ENCODE measurements at places on chromosomes 7 and 10.

DNA sequence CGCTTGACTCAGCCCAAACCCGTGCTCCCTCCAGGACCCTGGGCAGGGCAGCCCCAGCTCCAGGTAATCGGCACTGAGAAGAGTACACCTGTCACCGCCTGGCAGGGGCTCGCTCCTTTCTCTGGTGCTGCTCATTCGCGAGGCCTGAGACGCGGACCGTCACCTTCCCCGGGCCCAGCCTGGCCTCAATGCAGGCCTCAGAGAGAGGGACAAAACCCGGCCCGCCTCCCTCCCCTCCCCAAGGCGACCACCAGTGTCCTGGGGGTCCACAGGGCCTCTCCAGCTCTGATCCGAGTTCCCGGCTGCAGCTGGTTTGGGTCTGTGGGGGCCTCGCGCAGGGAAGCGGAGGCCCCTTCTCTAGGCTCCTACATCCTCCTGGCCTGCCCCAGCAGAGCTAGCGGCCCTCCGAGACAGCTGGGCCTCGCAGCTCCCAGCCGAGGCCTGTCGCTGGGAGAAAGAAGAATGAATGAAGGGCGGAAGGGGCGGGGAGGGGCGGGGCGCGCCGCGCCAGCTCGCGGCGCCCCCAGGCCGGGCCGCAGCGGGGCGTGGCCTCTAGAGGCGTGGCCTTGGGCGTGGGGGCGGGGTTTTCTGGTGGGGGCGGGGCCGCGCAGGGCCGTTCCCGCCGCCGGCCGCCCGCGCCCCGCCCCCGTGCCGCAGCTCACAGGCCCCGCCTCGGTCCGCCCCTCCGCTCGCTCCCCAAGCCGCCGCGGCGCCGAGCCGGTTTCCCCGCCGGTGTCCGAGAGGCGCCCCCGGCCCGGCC is at the start of gene LIMK1:
TSS of gene LIMK1 (plus strand) at position 688 of the 760 bp plus-strand sequence. CDS start 187 bp downstream, outside the sequence.
- peak; percentile 82 for DNase-seq

DNA sequence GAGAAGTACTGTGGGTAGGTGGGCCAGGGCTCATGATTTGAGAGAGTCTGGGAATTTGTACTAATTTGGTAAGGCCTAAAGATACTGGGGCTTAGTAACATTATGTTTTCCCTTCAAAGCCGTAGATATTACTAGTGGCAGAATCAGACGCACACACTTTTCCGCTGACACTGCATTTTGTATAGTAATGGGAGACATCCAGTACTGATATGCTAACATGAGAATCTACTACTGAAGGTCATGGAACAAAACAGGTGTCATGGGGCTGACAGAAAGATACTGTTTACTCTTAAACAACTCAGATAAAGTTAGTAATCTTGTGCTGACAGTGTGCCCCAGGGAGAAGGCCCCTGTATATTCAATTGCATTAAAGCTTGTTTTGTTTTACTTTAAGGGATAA is 11.1 kb upstream of the GIMAP7 start:
- no peak for DNase-seq

GRCh38 chr7:143877098-143877497 is 24.9 kb downstream of the TCAF1 start:
- no peak for DNase-seq

- DNase-seq: no peak
Measured at GRCh38 chr10:80518143-80518806, 19.4 kb upstream of the SH2D4B start.

DNA sequence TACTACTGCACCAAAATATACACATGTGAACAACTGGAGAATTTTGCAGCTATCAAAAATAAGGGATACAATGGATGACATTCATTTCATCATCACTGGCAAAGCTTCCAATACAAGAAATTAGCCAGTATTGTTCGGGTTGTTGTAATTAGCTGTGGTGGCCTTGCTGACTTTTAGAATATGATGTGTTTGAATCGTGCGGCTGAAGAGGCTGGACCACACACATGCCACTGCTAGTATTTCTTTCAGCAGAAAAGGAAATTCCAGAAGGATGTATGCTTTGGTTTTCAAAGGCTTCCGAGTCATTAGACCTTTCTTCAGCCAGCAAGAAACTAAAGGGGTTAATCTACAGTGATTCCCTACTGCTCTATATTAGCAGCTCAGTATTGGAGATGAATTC is 16.6 kb downstream of the RPP38 start:
- DNase-seq: no peak

DNA sequence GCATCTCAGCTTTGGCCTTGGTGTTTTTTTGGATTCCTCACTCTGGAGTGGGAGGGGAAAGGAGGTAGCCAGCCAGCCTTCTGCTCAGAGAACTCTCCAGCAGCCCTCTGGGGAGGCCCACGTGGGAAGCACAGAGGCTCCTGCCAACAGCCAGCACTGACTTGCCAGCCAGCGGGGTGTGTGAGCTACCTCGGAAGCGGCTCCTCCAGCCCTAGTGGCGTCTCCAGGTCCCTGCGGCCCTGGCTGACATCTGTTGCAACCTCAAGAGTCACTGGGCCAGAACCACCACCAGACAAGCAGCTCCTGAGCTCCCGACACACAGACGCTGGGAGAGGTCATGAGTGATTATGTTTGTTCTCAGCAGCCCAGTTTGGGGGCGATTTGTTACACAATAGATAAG is 180.2 kb upstream of the FZD8 start:
- no peak for DNase-seq

DNA sequence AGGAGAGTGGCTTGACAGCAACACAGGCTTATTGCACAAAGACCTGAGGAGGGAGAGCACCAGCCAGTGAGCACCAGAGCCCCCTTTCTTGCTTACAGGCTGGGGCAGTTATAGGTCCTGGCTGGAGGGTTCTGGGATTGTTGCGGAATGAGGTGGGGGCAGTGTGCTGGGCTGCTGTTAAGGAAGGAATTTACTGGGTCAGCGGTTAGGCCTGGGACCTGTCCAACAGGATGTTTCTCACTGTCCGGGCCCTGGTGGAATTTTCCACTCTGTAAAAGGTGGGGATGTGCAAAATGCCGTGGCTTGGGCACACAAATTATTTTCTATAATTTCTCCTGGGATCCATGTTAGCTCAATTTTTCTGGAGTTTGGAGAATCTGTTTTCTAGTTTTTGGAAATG is 757.3 kb downstream of the TYW1 start:
- DNase-seq: no peak

GRCh38 chr10:25661632-25662031 is 272.4 kb upstream of the MYO3A start:
- no peak for DNase-seq

DNA sequence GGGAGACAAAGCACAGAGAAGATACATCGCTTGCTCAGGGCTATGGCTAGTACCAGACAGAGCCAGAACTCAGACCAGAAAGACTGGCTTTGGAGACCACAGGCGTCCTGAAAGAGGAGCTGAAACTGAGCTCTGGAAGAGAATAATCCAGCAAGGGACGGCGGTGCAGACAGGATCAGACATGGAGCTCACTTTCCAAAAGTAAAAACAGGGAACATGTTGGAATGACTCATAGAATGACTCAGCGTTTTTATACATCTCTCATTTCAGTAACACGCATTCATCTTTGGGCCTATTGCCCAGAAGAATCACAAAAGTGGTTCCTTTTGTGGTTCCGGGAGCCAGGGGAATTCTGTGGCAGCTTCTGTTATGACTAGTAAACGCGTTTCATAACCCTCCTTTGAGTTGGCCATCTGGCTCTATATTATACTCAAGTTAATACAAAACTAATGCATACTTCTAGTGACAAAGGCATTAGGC is 37.2 kb downstream of the PLEKHS1 start:
- no peak for DNase-seq

- DNase-seq: no peak
Measured at GRCh38 chr10:121611393-121612159, 13.3 kb upstream of the FGFR2 start.

GRCh38 chr10:132239126-132240031 is 52.6 kb downstream of the DPYSL4 start:
- DNase-seq: no peak

DNA sequence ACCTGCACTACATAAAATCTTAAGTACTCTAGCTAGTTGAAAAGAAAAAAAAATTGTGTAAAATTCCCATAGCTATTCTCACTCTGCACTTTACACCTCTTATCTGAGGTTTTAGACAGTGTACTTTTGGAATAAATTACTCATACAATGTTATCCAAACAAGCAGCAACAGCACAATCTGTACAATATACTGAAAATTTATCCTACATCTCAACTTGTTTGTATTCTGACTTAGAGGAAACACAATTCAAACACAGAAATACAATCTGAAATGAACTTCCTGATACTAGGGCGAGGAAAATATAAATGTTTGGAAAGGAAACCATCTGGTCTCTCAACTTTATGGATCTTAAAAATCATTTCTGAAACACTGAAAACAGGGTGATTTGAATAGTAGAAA is 381.7 kb downstream of the THSD7A start:
- DNase-seq: no peak

DNA sequence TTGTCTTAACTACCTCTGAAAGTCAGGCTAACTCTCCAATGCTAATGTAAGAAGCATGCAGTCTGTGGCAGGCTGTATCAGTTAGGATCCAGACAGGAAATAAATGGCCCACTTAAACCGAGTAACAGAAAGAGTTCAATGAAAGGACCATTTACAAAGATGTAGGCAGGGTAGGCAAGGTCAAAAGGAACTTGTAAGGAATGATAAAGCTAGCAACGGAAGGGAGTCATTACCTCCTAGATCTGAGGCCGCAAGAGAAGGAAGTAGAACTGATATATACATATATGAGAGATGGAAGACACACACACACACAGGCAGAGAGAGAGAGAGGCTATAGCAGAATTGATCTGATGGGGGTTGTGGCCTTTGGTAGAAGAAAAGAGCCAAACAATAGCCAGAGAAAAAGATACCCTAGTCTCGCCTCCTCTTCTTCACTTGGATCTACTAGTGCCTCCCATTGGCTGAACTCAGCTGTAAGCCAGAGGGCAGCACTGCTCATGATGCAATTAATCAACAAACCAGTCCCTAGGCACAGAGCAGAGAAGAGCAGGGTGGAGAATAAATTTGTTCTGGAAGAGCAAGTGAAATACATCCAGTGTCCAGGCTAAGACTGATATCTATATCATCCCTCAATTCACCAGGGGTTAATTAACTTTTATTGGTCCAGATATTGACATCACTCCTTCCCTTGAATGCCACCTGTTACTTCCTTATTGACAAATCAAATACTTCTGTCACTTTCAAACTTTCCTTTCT is 91.2 kb downstream of the LSMEM1 start:
- DNase-seq: no peak

- no peak for DNase-seq
Measured at GRCh38 chr7:106583100-106583499, 77.9 kb downstream of the CCDC71L start.

DNA sequence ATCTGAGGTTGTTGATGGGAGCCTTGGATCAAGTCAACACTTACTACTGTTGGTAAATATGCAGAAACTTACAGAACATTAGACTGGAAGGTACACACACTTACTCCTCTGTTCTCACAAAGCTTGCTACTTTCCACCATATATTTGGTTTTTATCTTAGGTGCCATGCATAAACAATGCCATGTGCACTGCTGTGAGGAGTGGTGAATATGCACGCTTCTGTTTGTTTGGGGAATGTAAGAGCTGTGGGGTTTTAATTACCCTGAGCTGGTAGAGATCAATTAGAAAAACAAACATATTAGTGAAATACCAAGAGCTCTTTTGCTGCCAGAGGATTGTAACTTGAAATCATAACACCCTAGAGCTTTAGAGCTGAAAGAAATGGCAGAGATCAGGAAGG is 79.8 kb upstream of the ARID5B start:
- no peak for DNase-seq

- DNase-seq: no peak
Measured at GRCh38 chr7:85133560-85133959, 53.3 kb downstream of the SEMA3D start.

GRCh38 chr10:6525599-6526165 is 54.4 kb downstream of the PRKCQ start:
- no peak for DNase-seq

- DNase-seq: peak; percentile 14
Measured at GRCh38 chr10:4285121-4285520, 500.1 kb upstream of the KLF6 start.

DNA sequence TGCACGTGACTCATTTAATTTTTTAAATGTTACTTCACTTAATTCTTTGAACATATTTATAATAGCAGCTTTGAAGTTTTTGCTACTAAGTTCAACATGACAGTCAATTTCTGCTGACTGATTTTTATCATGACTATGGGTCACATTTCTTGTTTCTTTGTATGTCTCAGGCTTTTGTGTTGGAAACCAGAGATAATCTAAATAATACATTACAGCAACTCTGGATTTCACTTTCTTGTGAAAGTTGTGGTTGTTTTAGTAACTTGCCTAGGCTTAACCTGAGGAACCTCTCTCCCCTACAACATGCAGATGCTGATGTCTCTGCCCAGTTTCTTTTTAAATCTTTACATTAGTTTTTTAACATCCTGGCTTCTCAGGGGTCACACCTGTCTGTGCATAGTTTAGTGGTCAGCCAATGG is 180.8 kb downstream of the CCDC71L start:
- DNase-seq: no peak

- no peak for DNase-seq
Measured at GRCh38 chr7:157685430-157686284, 348.9 kb downstream of the DNAJB6 start.

Measured in CD4-positive, alpha-beta T cell treated with Interleukin-6 at 100 ng/mL for 8 hours (primary cell).